ENCODE measurements at places on chromosomes 11 and 22. TPM values are rescaled to one million over a fixed set of nuclear protein-coding genes. Genes with fewer than 3 reads are reported as not detected.

GRCh38 chr11:106271086-106271485 is 193.6 kb downstream of the AASDHPPT start:
- no peak for DNase-seq

DNA sequence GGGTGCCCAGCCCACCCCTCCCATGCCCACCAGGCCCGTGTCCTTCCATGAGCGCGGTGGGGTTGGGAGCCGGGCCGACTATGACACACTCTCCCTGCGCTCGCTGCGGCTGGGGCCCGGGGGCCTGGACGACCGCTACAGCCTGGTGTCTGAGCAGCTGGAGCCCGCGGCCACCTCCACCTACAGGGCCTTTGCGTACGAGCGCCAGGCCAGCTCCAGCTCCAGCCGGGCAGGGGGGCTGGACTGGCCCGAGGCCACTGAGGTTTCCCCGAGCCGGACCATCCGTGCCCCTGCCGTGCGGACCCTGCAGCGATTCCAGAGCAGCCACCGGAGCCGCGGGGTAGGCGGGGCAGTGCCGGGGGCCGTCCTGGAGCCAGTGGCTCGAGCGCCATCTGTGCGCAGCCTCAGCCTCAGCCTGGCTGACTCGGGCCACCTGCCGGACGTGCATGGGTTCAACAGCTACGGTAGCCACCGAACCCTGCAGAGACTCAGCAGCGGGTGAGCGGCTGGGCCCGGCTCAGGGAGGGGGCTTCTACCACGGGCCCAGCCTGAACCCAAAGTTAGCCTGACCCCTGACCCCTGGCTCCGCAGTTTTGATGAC is 3.0 kb downstream of the PKP3 start:
- DNase-seq, result no peak

DNA sequence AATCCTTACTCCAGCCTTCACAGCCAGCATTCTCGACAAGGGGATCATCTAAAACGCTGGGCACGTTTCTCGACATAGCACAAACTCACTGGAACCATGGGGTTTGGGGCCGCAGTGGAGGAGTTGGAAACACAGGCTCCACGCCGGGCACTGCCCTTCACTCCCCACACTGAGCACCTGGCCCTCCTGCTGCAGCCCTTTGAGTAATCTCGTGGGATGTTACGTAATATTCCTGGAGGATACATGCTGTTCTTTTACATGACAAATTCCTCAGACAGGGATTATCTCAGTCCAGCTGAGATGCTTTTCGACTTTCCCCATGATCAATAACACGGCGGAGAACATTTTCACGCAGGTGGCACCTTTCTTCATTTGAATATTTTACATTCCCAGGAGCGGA is 408.0 kb downstream of the SHANK2 start:
- DNase-seq, result no peak

DNA sequence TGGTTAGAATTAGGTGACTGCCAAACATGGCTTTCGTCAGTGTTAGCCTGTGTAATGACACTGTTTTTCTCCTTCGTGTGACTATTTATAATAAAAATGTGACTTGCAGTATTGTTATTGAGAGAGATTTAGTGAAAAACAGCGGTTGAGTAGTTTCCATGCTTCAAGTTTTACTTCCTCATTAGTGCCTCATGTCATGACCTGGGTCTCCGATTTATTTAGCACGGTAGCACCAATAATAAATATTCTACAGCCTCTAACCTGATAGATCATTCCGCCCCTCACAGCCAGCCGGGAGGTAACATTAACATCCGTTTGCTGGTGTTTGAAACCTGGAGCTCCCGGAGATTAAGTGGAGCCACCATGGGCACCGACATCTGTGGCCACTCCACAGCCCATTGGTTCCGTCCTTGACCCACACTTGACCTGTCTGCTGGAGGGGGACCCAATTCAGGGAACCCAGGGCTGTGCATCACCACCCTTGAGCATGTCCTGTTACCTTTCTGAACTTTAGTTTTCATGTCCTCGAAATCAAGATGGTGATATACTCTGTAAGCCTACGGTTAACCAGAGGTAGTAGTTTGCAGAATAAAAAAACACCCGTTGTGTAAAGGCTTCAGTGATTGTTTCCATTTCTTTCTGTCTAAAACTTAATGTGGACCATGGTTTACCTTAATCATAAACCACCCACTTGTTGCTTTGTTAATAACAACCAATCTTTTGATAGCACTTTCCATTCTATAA is 104.1 kb downstream of the ATXN10 start:
- DNase-seq, result no peak

- no peak for DNase-seq
These were observed 28.4 kb upstream of the UCP3 start for GRCh38 chr11:74037309-74037708.

DNA sequence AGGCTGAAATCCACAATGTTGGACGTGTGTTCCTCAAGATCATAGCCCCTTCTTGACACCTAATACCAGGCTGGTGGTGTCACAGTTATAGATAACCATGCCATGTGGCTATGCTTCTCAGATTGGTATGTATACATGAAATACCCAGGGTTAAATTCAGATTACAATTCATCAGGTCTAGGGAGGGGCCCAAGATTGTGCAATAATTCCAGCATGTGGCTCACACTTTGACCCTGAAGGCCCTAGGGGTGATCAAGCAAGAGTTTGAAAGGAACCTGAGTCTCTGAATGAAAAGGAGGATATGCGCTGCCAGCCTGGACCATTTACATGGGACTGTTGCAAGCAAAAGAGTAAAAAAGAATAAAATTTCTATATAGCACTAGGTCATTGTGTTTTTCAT is 7.4 kb downstream of the OR4C6 start:
- no peak for DNase-seq

DNA sequence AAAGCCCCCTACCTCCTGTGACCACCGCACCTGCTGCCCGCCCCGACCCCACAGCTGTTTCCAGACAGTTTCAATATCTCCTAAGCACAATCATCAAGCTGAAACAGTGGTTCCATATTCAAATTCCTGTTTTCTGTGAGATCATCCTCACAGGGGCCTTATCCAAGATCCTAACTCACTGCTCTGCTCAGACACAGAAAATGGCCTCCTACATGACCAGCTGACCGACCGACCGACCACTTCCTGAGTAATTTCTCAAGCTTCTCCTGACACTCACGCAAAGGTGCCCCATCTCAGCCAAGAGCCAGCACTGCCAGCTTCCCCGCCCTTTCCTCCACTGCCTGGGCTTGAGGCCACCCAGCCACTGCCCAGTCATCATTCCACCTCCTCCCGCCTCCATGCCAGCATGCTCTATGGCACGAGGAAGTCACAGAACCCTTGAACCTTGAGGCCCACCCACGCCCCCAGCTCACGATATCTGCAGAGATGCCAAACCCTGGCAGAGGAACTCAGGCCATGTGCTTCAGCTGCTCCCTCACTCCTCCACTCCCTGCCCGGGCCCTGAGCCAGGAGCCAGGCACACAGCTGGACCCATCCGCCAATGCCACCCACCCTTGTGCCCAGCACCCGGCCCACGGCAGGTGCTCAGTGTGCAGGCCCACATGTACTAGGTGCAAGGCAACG is 14.0 kb downstream of the KIAA0930 start:
- DNase-seq, result peak; percentile 18

DNA sequence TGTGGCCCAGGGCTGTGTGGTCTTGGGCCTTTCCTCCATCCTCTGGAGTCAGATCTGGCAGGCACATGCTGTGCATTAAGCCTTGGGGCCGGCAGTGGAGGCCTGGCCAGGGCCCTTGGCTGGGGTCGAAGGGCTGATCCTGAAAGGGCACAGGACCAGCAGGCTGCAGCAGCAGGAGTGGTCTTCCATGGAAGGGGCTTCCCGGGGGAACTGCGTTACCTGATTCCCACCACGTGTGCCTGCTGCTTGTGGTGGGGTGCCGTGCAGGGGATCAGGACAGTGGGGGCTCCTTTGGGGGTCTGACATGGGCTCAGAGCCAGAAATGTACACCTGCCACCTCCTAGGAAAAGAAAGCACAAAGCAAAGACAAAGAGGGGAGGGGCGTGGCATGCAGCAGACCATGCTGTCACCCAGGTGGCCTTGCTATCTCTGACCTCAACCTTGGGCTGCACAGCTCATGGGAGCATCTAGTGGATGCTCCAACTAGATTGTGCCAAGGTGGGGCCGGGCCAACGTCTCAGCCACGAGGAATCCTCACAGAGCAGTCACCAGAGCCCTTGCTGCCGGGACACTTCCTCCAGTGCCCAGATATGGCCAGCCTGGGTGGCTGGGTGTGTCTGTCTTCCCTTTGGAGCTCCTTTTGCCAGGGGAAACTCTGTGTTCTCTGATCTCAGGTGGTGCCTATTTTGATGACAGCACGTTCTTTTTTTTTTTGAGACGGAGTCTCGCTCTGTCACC is 17.9 kb upstream of the YPEL1 start:
- no peak for DNase-seq

OR51B4 gene
- not detected for total RNA-seq

THY1 gene
- total RNA-seq, result 184 TPM

TOB2 gene
- 78.0 TPM for total RNA-seq

OR5F1 gene
- not detected for total RNA-seq

Measured in H9 (cell line).